ENCODE measurements at places on chromosomes 1 and 21.

DNA sequence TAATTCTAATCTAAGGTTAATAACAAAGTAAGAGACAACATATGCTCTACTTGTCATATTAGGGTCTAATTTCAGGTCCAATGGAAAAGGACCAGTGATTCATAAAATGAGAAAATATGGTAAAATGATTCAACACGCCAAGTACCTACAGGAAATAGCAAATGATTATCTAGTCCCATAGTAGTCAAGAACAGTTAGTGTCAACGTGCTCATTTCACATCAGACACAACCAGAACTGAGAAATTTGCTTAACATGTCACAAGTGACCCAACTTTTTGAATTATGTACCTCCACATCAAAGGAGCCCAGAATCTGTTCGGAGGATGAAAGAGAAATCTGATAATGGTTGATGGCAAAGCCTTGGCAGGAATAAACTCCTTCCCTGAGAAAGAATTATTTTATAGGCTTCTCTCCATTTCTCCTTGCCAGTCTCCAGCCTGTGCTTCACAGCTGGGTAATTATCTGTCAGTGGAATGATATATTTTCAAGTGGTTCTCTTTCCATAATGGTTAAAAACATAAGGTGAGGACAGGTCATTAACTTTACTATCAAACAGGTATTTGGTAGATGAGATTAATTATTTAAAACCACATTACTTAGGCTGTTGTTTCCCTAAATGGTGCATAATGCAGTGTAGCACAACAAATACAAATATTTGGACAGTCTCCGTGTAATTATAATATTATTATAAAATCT, 83.2 kb downstream of the APP start:
- peaks cover 39% of the 10 kb centered on the region for H3K36me3 ChIP-seq
- no peak overlapping the region for H3K4me3 ChIP-seq
- peaks cover 2% of the 10 kb centered on the region for H3K4me1 ChIP-seq
- no peak overlapping the region for H3K27ac ChIP-seq
- H3K27me3 ChIP-seq, result no peaks in the 10 kb centered on the region

DNA sequence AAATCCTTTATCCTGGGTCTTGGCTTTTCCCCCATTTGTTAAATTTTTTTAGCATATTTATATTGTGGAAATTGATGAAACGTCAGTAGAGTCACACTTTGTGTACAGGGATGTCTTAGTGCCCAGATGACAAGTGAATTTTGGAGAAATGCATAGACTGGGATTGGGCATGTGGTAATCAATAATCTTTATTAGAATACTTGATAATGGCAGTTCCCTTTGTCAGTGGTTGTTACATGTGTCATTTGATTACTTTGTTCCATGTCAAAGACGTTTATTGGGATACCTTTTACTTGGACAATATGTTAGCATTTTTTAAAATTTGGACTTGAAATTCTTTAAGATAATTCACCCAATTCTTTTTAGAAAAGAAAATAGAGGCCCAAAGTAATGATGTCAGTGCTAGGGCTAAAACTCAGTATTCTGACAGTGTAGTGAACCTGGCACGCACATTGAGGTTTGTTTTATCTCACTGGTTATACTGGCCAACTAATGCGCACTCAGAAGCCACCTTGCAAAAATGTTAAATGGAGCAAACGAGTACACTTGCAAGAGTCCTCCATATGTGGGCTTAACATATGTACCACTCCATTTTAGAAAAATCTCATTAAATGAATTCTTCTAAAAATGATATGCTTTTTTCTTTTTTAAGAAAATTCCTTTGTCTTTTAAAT, 9.2 kb downstream of the PRPF38B start:
- H3K27ac ChIP-seq, result no peak overlapping the region
- no peaks in the 10 kb centered on the region for H3K27me3 ChIP-seq
- no peak overlapping the region for H3K4me3 ChIP-seq
- H3K4me1 ChIP-seq, result no peaks in the 10 kb centered on the region

DNA sequence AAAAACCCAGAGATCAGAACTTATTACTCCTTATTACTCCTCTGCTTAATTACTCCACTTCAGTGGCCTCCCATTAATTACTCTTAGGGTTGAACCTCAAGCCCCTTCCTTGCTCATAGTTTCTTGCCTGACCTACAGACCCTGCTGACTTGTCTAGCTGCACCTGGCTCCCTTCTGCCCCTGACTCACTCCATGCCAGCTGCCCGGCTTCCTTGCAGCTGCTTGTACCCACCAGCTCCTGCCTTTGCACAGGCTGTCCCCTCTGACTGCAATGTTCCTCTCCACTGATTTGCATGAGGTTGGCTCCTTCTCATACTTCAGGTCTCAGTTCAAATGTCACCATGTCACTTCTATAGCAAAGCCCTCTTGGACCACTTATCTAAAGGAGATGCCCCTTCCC, 1.9 kb upstream of the PTPRU start:
- no peak overlapping the region for H3K4me3 ChIP-seq
- peaks cover 37% of the 10 kb centered on the region for H3K27me3 ChIP-seq
- no peaks in the 10 kb centered on the region for H3K36me3 ChIP-seq
- peaks cover 28% of the 10 kb centered on the region for H3K4me1 ChIP-seq
- DNase-seq, result no peak

GRCh38 chr1:182299728-182300616, 91.6 kb downstream of the GLUL start:
- no peak overlapping the region for H3K4me3 ChIP-seq
- DNase-seq, result no peak
- H3K27me3 ChIP-seq, result no peaks in the 10 kb centered on the region

DNA sequence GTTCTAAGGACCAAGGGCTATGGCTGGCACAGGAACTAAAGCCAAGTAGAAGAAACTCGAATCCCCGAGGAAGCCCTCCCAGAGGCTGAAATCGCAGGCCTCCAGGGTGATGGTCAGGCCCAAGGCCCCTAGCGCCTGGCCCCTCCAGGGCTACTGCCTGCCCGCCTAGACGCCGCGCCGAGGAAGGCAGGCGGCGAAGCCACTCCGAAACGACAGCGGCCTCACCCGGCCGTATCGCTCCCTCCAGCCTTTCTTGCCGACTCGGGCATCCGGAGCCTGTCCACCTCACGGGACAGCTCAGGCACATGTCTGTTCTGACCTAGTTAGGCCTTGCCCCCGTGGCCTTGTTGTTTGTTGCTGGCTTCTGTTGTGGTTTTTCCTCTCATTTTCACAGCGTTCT, 9.7 kb upstream of the LHX8 start:
- peaks cover 4% of the 10 kb centered on the region for H3K27me3 ChIP-seq
- H3K27ac ChIP-seq, result no peak overlapping the region
- no peaks in the 10 kb centered on the region for H3K4me1 ChIP-seq
- DNase-seq, result no peak

DNA sequence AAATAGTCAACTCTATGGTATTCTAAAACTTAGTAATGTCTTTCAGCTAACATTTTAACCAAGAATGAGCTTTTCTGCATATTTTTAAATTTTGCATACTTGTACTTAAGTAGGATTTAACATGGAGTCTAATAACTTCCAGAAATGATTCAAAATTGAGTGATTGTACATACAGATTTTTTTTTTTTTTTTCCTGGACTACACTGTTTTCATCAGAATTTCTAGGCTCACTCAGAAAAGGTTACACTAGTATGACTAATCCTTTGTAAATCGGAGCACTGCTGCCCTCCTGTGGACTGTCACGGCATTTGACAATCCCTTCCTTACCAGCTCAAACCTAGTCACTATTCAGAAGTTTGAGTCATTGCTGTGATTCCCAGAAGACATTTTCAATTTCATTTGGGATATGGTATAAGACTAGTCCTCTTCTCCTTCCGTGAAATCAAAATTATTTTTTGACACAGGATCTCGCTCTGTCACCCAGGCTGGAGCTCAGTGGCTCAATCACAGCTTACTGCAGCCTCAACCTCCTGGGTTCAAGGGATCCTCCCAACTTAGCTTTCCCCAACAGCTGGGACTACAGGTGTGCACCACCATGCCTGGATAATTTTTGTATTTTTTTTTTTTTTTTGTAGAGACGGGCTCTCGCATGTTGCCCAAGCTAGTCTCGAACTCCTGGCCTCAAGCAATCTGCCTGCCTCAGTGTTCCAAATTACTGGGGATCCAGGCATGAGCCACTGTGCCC, 45.5 kb downstream of the CD46 start:
- no peak overlapping the region for H3K4me3 ChIP-seq
- H3K36me3 ChIP-seq, result peaks cover 2% of the 10 kb centered on the region
- peak; percentile 43 for DNase-seq

DNA sequence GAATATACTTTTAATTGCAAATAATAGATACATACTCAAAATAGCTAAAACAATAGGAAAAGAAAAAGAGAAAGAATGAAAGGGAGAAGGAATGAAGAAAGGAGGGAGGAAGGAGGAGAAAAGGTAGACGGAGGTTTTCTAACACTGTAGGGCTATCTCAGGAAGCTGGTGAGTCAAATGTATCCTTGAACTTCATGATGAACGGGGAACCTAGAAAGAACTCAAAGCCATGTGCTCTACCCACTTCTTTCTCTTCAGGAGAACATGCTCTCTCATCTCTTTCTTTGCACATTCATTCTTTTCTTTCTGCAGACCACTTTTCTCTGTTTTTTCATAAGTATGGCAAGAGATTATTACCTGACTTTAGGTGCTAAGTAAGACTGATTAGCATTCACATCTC, 37.3 kb upstream of the ZNF644 start:
- H3K4me1 ChIP-seq, result no peaks in the 10 kb centered on the region
- H3K4me3 ChIP-seq, result no peak overlapping the region
- no peaks in the 10 kb centered on the region for H3K36me3 ChIP-seq
- DNase-seq, result no peak
- no peak overlapping the region for H3K27ac ChIP-seq

- H3K27me3 ChIP-seq, result no peaks in the 10 kb centered on the region
- H3K27ac ChIP-seq, result no peak overlapping the region
- no peak for DNase-seq
- H3K36me3 ChIP-seq, result no peaks in the 10 kb centered on the region
- peaks cover 17% of the 10 kb centered on the region for H3K4me1 ChIP-seq
- no peak overlapping the region for H3K4me3 ChIP-seq
These were observed 29.2 kb upstream of the KIF1B start for GRCh38 chr1:10181154-10181553.

- no peaks in the 10 kb centered on the region for H3K27me3 ChIP-seq
- no peaks in the 10 kb centered on the region for H3K36me3 ChIP-seq
- H3K4me1 ChIP-seq, result peaks cover 10% of the 10 kb centered on the region
- H3K27ac ChIP-seq, result no peak overlapping the region
These were observed 201.5 kb downstream of the S1PR1 start for GRCh38 chr1:101438359-101438758.

GRCh38 chr1:79161077-79161476, 154.5 kb upstream of the ADGRL4 start:
- no peak for DNase-seq
- H3K27ac ChIP-seq, result no peak overlapping the region
- no peaks in the 10 kb centered on the region for H3K27me3 ChIP-seq
- no peak overlapping the region for H3K4me3 ChIP-seq

- H3K4me3 ChIP-seq, result no peak overlapping the region
- no peaks in the 10 kb centered on the region for H3K4me1 ChIP-seq
- no peak overlapping the region for H3K27ac ChIP-seq
- no peaks in the 10 kb centered on the region for H3K27me3 ChIP-seq
- no peak for DNase-seq
- no peaks in the 10 kb centered on the region for H3K36me3 ChIP-seq
These were observed 81.8 kb upstream of the SGIP1 start for GRCh38 chr1:66452162-66452561.

GRCh38 chr21:35697321-35697808, 363.0 kb downstream of the SETD4 start:
- H3K36me3 ChIP-seq, result no peaks in the 10 kb centered on the region
- no peak overlapping the region for H3K27ac ChIP-seq
- no peak overlapping the region for H3K4me3 ChIP-seq

DNA sequence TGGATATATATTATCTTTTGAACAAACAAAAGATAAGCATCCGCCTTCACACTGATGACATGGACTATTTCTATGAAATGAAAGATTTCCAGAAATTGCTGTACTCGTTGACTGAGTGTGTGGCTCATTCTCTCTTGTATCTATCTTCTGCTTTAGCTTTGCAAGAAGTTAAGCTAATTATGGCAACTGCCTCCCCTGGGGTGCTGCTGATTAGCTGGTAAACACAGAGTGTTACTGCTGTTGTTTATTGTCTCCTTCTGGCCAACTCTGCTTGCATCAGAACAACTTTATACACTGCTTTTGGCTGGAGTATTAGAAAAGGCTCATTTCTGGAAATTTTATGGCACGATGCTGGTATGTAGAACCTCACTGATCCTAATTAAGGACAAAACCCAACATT, 95.6 kb upstream of the SNX7 start:
- no peaks in the 10 kb centered on the region for H3K27me3 ChIP-seq
- DNase-seq, result no peak
- no peak overlapping the region for H3K4me3 ChIP-seq
- H3K4me1 ChIP-seq, result no peaks in the 10 kb centered on the region

DNA sequence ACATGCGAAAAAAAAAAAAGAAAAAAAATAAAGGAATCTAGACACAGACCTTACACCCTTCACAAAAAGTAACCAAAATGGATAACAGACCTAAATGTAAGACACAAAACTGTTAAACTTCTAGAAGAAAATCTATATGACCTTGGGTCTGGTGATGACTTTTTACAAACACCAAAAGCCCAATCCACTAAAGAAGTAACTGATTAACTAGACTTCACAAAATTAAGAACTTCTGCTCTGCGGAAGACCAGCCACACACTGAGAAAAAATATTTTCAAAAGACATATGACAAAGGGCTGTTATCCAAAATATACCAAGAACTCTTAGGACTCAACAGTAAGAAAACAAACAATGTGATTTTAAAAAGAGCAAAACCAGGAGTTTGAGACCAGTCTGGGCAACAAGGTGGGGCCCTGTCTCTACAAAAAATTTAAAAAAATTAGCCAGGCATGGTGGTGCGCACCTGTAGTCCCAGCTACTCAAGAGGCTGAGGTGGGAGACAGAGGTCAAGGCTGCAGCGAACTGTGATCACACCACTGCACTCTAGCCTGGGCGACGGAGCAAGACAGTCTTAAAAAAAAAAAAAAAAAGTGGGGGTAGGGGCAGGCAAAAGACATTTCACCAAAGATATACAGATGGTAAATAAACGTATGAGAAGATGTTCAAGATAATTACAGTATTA, 9.8 kb downstream of the PARP1 start:
- H3K36me3 ChIP-seq, result peaks cover 38% of the 10 kb centered on the region
- peaks cover 3% of the 10 kb centered on the region for H3K4me1 ChIP-seq
- H3K27ac ChIP-seq, result no peak overlapping the region
- no peak for DNase-seq

- no peak for DNase-seq
- no peak overlapping the region for H3K27ac ChIP-seq
- H3K4me3 ChIP-seq, result no peak overlapping the region
- H3K36me3 ChIP-seq, result no peaks in the 10 kb centered on the region
- H3K27me3 ChIP-seq, result no peaks in the 10 kb centered on the region
- no peaks in the 10 kb centered on the region for H3K4me1 ChIP-seq
These were observed 84.7 kb upstream of the ETS2 start for GRCh38 chr21:38721055-38721454.

- peaks cover 27% of the 10 kb centered on the region for H3K27me3 ChIP-seq
- no peak within 1 kb of the TSS for H3K27ac ChIP-seq
- H3K4me3 ChIP-seq, result peak within 1 kb of the TSS; percentile 53
- DNase-seq, result peak; percentile 44
These were observed at the start of gene OLIG1 for GRCh38 chr21:33069994-33070743. Gene OLIG1, plus strand, starts transcription at chr21:33070141. Its CDS starts 106 bp downstream, at chr21:33070247.

GRCh38 chr1:29636936-29637335, 400.6 kb downstream of the PTPRU start:
- H3K36me3 ChIP-seq, result no peaks in the 10 kb centered on the region
- no peaks in the 10 kb centered on the region for H3K27me3 ChIP-seq
- H3K27ac ChIP-seq, result no peak overlapping the region
- no peaks in the 10 kb centered on the region for H3K4me1 ChIP-seq
- H3K4me3 ChIP-seq, result no peak overlapping the region
- DNase-seq, result no peak

All from neuronal stem cell (in vitro differentiated cells).